Activated naive CD4-positive, alpha-beta T cell treated with anti-CD3 and anti-CD28 coated beads, Interleukin-2, amount 10 ng/mL, durations not matched to agents 7 days and 5 days (primary cell): ENCODE measurements at places on chromosomes 4 and X.
A peak's percentile ranks its signal among the peaks of the same experiment; 100 is the strongest.

GRCh38 chr4:156378033-156378665 lies 424.5 kb upstream of the CTSO start:
- no peak for DNase-seq

- no peak for DNase-seq
Observed at GRCh38 chr4:26105815-26106699, 192.0 kb downstream of the SMIM20 start.

- no peak for DNase-seq
Observed at GRCh38 chr4:109589119-109589518, 29.1 kb downstream of the MCUB start.

DNA sequence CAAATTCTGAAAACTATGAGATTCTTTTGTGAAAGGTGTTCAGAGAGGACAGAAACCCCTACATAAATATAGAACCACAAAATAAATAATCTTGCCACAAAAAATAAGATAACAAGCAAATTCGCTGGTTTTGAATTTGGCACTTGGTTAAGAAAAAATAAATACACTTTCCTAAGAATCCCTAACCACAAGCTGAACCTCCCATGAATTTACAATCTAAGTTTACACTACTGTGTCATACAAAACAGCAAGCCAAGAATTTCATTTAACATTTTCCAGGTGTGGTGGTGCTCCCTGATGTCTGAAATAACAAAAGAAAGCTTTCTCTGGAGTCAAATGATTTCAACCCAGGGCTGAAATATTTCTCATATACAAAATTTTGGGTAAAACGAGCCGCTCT lies 121.0 kb downstream of the KCNIP4 start:
- DNase-seq = no peak

- no peak for DNase-seq
Observed at GRCh38 chr4:19319607-19320006, 932.1 kb upstream of the SLIT2 start.

- DNase-seq = no peak
Observed at GRCh38 chr4:159284113-159284512, 181.2 kb downstream of the RAPGEF2 start.

DNA sequence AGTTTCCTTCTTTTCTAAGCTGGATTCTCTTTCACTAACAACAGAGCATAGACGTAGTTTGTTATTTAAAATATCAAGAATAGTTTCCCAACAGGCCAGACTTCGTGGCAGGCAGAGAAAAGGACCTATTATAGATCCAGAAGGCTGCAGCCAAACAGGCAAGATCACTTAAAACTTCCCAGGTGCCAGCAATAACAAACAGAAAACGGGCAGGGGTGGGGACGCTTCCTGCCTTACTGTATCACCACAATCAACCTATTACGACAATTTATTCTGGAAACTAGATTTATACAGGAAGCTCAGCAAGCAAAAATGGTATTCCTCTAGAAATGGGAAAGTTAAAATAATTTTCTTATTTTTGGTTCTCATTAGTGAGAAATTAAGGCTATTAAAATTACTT lies 22.1 kb downstream of the RWDD4 start:
- no peak for DNase-seq

- DNase-seq = no peak
Observed at GRCh38 chr4:40842725-40843423, 93.1 kb downstream of the NSUN7 start.

- DNase-seq = peak; percentile 81
Observed at GRCh38 chrX:12978205-12979025, 3.5 kb downstream of the TMSB4X start.

- no peak for DNase-seq
Observed at GRCh38 chr4:74777531-74777930, 16.8 kb downstream of the BTC start.

DNA sequence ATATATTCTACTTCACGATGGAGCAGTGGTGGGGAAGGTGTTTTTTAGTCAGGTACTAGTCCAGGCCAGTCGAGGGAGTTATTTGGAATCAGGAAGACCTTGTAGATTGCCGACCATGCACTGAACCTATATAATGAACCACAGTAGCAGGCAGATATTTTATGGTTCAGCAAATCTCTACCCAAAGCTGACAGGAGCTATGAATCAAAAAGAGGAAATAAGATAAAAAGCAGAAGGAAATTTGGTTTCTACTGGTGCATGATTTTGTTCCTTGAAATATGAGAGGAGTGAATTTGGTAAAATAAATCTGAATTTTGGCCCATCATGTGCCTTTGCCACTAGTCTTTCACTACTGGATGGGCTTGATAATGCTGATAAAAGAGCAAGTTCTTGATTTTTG lies 924.3 kb upstream of the DIAPH2 start:
- no peak for DNase-seq

GRCh38 chr4:151012820-151013219 lies 2.3 kb downstream of the LRBA start:
- no peak for DNase-seq

DNA sequence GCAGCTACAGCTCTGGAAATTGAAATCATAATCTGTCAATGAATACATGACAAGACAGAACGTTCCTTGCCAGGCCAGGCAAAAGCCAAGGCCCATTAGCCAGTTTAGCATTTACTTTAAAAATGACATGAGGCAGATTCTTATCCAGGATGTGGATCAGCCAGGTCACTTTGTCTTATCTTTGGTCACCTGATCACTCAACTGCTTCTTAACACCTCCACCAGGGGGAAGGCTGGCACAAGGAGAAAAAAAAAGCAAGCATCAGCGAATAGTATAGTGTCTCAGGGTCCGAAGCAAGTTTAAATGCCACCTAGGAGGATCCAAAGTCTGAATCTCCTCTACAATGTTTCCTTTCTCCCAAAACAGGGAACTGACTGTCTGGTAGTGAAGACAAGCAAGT lies 18.8 kb downstream of the ATP1B4 start:
- peak; percentile 36 for DNase-seq

DNA sequence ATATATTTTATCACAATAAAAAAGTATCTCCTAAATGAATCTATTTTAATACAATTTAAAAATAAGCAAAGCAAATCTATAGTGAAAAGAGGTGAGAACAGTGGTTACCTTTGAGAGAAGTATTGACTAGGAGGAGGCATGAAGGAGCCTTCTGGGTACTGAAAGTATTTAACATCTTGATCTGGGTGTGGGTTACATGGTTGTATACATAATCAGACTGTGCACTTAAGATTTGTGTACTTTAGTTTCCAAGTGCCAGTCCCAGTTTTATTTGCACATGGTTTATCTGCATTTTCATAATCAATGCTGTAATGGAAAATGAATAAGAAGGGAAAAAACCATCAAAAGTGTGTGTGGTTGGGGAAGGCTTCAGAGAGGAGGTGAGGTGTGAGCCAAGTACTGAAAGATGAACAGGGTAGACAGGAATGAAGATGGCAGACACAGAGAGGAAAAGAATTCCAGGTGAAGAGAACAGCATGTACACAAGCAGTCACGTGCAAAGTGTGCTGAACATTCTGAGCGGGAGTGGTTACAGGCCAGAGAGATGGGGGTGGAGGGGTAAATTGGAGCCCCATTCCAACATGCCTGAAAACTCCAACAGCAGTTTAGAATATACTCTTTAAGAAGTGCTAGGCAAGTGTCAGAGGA lies 14.6 kb downstream of the MAP7D2 start:
- DNase-seq = no peak

DNA sequence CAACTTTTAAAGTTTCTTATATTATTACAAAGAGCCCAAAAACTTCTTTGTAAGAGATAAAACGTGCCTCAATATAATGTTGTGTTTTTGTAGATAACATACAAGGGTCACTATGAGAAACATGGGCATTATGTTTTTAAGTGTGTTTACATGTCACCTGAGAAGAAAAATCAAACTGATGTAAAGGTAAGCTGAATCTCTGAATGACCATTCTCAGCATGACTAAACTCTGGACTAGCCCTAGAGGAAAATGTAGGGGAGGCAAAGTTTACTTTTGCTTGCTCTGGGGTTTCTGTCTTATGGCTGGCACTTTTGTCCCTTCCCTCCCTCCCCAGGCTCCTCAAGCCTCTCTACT lies 6.8 kb downstream of the MEPE start:
- DNase-seq = no peak

DNA sequence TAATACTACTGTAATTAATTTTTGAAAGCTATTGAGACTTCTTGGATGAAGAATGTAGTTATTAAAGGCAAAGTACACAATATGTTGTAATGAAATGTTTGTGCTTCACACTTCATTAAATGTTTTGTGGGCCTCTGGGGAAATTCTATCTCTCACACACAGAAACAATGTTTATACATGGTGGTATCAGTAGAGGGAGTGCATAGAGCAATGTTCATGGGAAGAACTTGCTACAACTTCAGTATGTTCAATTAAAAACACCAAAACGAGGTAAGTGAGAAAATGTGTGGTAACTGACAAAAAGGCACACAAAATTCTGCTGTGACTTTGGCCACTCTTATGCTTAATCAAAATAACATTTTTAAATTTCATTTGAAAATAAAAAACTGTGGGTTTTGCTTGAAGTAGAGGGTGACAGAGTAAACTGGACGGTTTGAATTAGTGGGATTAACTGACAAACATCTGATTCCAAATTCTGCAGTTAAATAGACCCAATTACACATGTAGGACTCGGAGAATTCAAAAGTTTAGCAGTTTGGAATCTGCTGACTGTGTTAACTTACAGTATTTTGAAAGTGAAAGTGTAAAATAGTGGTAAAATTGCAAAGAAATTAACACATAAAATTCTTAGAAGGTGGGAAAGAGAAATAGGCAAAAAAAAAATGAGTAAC lies 111.4 kb upstream of the TTC29 start:
- DNase-seq = no peak

DNA sequence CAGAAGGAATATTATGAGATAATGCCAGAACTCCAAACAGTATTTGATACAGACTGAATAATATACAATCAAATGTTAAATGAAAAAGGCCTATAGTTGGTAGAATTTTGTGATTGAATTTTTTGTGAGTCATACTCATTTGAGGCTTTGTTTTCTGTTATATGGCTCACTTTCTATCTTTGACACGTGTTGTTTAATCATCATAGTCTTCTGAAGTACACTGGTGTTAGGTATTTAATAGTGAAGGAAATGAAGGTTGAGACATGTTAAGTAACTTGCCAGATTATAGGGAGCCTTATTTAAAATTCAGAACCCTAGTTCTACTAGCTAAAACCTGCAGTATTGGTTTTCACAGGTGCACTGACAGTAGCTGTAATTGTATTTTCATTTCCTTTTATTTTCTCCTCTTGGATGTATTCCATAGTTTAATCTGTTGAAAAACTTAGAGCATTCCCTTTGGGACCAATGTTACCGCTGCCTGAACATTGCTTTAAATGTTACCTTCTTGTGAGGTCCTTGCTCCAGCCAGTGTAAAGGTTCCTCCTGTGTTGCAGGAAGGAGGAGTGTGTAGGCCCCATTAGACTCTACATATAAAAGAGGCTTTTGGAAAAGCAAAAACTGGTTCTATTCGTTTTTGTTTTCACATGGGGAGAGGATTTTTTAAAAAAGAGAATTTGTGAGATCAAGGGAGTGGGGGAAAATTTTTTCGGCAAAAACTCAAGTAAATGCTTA lies 224.1 kb downstream of the ARHGAP10 start:
- no peak for DNase-seq

- DNase-seq = peak; percentile 26
Observed at GRCh38 chr4:27278615-27279375, 418.2 kb downstream of the STIM2 start.

DNA sequence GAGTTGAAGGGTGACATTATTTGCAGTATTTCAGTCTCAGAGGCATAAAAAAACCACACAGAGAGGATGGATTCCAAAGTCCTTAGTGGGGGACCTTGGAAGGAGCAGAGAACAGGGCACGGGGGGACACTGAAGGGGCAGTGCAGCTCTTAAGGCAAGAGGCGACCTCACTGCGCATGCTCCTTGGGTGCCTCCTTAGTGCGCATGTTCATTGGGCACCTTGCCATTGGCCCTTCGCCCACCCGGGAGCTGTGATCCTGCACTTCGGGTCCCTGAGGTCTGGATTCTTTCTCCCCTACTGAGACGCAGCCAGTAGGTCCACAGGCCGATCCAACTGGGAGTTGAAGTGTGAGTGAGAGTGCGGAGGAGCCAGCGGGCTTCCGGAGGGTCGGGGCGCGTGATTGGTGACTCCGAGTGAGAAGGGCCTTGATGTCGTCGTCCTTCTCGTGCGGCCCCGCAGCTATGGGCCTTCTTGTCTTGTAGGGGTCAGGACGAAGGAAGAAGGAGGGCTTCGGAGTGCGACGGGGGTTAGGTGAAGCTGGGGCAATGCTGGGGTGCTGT lies at the start of gene XAGE5:
Gene XAGE5, plus strand, starts transcription at position 223 of the 561 bp plus-strand sequence. CDS start 1,280 bp downstream, outside the sequence.
- no peak for DNase-seq

DNA sequence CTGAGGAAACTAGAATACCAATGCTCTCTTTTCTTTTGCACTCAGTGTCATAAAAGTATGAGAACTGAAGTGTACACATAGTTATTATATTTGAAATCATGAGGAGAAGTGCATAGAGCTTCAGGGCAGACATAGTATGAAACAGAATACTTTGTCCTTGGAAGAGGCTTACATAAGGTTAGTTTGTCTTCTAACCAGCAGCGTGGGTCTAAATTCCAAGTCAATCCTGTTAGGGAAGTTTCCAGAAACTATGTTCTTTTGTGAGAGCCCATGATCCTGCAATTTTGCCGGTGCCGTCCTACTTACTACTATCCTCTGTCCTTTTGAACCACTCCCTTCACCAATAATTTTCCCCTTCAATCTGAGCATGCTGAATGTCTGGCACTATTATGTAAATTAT lies 156.2 kb downstream of the PABPC4L start:
- DNase-seq = no peak

- no peak for DNase-seq
Observed at GRCh38 chrX:103734125-103734760, 23.5 kb downstream of the TMEM31 start.

GRCh38 chrX:109855501-109855900 lies 122.4 kb upstream of the ACSL4 start:
- DNase-seq = no peak

DNA sequence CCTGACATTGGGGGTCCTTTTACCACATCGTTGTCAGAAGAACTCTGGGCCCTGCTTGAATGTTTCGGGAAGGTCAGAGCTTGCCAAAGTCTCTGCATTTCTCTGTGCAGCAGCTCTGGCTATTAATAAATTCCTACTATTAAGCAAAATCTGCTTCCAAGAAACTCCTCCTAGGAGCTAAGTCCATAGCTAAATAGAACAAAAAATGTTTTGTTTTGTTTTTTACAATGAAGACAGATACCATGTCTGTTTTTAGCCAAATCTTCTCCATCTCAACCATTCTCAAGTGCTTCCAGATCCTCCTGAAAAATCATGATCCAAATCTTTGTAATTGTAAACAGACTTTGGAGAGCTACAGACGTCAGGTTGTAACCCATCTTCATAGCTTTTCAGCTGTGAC lies 161.6 kb downstream of the SPATA18 start:
- no peak for DNase-seq
